ENCODE measurements at places on chromosomes 3 and 15.

- no peak overlapping the region for H3K4me3 ChIP-seq
- H3K27me3 ChIP-seq, result no peaks in the 10 kb centered on the region
- no peaks in the 10 kb centered on the region for H3K36me3 ChIP-seq
- H3K4me1 ChIP-seq, result no peaks in the 10 kb centered on the region
Measured at GRCh38 chr3:110647586-110647985, 424.0 kb upstream of the NECTIN3 start.

DNA sequence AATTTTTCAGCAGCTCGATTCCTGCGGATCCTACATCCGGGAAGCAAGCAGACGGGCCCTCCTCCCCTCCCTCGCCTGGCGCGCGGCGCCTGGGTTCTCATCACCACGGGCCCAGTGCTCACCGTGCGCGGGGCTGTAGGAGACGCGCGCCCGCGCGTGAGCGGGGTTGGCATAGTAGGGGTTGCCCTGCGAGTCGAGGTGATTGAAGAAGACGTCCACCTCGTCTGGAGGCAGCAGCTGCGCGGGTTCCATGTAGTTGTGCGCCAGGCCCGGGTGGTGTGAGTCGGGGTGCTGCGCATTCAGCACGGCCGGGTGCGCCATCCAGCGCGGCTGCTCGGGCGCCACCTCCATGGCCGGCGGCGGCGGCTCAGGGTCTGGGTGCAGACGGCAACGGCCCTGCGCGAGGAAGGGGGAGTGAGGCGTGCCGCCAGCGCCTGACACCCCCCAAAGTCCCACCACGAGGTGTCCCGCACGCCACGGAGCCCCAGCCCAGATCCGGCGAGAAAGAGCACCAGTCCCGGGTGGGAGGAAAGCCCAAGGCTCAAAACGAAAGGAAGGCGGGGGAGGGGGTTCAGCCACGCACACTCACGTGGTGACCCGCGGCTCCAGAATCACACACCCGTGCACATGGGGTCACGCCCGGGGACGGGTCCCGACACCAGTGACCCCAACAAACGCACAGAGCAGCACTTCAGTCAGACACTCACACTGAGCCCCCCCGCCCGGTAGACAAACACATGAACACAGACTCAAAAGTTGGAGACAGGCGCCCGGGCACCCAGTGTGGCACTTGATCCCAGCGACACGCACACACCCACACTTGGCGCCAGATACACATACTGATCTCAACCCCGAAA lies 6.1 kb downstream of the GATA2 start:
- H3K36me3 ChIP-seq, result no peaks in the 10 kb centered on the region
- DNase-seq, result peak; percentile 36
- H3K27ac ChIP-seq, result no peak overlapping the region
- peaks cover 54% of the 10 kb centered on the region for H3K4me1 ChIP-seq

GRCh38 chr3:121970047-121970446 lies 52.0 kb downstream of the ILDR1 start:
- H3K36me3 ChIP-seq, result no peaks in the 10 kb centered on the region
- no peaks in the 10 kb centered on the region for H3K27me3 ChIP-seq
- H3K4me3 ChIP-seq, result no peak overlapping the region
- no peaks in the 10 kb centered on the region for H3K4me1 ChIP-seq
- no peak overlapping the region for H3K27ac ChIP-seq

DNA sequence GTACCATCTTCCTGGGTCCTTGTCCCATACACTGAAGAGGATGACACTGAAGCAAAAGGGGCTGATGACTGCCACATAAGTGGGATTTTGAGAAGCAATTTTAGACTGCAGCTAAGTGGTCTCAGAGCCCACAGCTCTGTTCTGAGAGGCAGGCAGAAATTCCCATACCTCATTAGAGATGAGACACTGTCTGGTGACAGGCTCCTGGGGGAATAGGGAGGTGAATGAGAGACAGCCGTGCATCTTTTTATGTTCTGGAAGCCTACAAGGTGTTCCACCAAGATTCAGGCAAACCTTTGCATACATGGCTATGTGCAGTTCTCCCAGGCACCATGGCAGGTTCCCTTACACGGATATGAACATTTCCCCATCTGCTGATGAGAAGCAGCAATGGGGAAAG lies 47.2 kb downstream of the LIMD1 start:
- peaks cover 11% of the 10 kb centered on the region for H3K36me3 ChIP-seq
- H3K27me3 ChIP-seq, result no peaks in the 10 kb centered on the region
- no peak overlapping the region for H3K27ac ChIP-seq
- H3K4me3 ChIP-seq, result no peak overlapping the region
- DNase-seq, result no peak

GRCh38 chr3:184145751-184146270 lies 9.4 kb upstream of the DVL3 start:
- no peaks in the 10 kb centered on the region for H3K4me1 ChIP-seq
- H3K4me3 ChIP-seq, result no peak overlapping the region
- no peaks in the 10 kb centered on the region for H3K27me3 ChIP-seq
- no peak for DNase-seq

GRCh38 chr15:78084449-78084750 lies 6.9 kb upstream of the TBC1D2B start:
- peaks cover 11% of the 10 kb centered on the region for H3K4me1 ChIP-seq
- no peak overlapping the region for H3K27ac ChIP-seq
- H3K36me3 ChIP-seq, result no peaks in the 10 kb centered on the region
- no peak overlapping the region for H3K4me3 ChIP-seq
- H3K27me3 ChIP-seq, result no peaks in the 10 kb centered on the region

Data from natural killer cell (primary cell).